Caudate nucleus (tissue), 63 donors: ENCODE measurements at places on chromosomes 1 and 21.
A peak's percentile ranks its signal among the peaks of the same experiment; 100 is the strongest.

DNA sequence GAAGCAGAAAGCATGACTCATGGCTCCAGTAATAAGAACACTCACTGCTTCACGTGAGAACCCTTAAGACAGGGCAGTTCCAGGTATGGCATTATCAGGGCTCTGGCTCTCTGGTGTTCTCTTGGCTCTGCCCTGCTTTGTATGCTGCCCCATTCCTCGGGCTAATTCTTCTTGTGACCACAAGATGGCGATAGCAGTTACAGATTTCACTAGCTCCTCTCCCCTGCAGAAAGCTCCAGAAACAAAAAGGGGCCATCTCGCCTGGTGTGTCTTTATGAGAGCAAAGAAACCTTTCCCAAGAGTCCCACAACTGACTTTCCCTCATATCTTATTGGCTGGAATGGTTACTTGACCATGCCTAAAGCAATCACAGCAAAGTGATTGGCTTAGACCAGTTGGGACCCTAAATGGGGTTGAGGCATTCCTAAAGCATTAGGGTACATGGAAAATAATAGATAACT lies 60.1 kb downstream of the F3 start:
- DNase-seq: peak; percentile 15

- no peak for DNase-seq
Observed at GRCh38 chr1:234925440-234926263, 203.0 kb downstream of the TOMM20 start.

DNA sequence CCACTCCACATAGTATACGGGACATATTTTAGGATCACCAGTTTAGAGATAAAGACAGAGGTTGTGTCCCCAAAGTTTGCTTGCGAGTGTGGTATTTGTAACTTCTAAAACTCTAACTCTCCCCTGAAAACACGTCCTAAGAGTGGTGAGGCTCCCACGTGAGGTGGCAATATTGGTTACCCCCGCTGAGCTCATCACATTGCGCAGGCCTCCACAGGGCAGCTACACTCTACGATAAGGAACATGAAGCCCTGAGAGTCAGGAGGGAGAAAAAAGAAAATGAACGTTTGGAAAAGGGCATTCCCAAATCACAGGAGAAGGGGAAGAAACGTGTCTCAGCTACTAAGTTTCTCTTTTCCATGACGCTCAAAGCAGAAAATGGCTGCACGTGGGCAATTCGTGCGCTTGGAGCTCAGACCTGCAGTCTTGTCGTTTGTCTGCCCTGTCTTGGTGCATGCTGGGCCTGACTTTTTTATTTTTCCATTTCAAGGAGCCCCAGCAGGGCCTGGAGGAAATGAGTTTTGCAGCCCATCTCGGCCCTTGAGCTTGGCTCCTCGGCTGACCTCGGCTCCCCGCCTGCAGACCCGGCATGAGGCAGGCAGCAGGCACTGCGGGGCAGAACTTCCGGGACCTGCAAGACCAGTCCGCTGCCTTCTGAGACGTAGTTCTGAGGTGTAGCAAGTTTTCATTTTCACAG lies 25.7 kb downstream of the ERG start:
- no peak for DNase-seq

GRCh38 chr1:23282957-23283356 lies 61.1 kb downstream of the HNRNPR start:
- DNase-seq: no peak

DNA sequence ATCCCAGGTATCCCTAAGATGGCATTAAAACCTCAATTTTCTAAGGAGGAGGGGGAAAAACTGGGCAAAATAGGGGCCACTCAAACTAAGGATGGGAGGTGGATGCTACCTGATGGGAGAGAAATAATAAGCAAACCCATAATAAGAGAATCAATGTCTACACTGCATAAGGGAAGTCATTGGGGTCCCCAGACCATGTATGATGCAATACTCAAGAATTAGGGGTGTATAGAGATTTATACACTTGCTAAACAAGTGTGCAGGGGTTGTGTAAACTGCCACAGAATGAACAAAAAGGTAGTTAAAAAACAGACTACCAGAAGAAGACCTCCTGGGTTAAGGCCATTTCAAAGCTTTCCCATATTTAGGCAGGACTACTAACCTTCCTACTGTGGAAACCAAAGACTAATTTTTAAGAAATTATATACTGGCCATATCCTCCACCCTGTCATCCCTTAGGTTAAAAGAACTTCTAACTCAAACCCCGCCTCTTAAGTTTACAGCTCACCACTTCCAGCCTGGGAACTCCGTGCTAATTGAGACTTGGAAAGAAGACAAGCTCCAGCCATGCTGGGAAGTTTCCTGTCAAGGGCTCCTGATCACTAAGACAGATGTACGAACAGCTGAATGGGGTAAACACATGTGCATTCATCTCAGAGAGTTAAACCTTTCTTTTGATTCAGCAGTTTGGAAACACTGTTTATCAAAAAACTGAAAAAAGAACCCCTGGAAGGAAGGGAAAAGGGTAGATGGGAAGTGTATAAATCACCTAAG lies 64.4 kb upstream of the TLR5 start:
- DNase-seq: no peak

GRCh38 chr21:30620080-30620479 lies 347 bp upstream of the KRTAP20-4 start:
- no peak for DNase-seq

GRCh38 chr1:189764391-189765320 lies 713.0 kb downstream of the BRINP3 start:
- no peak for DNase-seq

DNA sequence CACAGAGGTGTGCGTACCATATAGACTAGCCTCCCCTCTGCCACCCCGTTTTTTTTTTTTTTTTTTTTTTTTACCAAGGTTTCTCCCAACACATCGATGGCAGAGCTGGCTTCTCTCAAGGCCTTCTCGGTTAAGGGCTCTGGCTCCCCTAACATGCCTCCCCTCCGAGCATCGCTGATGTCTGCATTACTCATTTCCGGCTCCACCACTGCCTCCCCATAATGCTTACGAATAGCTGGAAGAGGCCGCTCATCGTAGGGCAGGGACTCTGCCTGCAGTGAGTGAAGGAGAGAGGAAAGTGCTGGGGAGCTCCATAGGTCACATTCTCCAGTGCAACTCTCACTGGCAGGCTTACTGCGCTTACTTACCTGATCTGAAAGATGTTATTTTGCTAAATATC lies 20.6 kb downstream of the CEP104 start:
- DNase-seq: no peak

- DNase-seq: no peak
Observed at GRCh38 chr1:60034999-60035398, 38.6 kb downstream of the C1orf87 start.

- DNase-seq: no peak
Observed at GRCh38 chr1:231264642-231265041, 23.6 kb downstream of the GNPAT start.

DNA sequence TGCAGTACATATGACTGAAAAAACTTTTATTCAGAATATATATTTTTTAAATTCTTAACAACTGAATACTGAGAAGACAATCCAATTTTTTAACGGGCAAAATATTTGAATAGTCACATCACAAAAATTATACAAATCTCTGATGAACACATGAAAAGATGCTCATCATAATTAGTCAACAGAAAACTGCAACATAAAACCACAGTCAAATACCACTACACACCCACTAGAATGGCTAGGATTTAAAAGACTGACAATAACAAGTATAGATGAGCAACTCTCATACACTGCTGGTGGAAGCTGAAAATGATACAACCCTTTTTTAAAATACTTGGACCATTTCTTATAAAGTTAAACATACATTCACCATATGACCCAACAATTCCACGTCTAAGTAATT lies 87.7 kb upstream of the TNFSF4 start:
- no peak for DNase-seq

GRCh38 chr21:45339421-45340402 lies 52.0 kb upstream of the POFUT2 start:
- no peak for DNase-seq

DNA sequence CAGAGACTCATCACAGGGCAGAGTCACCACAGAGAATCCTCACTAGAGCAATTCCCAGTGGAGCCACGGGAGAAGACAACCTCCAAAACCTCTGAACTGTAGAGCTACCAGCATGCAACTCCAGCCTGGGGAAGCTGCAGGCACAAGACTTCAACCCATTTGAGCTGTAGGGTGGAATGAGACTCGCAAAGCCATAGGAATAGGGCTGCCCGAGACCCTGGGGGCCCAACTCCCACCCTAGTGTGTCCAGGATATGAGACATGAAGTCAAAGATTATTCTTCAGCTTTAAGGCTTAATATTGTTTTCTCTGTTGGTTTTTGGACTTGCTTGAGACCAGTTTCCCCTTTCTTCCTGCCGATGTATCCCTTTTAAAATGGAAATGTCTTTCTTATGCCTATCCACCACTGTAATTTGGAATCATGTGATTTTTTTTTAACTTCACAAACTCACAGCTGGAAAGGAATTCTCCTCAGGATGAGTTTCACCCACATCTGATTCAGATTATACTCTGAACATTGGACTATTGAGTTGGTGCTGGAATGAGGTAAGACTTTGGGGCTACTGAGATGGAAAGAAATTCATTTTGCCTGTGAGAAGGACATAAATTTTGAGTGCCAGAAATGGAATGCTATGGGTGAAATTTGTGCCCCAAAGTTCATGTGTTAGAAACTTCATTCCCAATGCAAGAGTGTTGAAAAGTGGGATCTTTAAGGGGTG lies 59.6 kb upstream of the ST6GALNAC5 start:
- DNase-seq: no peak

GRCh38 chr1:194568610-194569009 lies 1382.2 kb upstream of the B3GALT2 start:
- DNase-seq: no peak

DNA sequence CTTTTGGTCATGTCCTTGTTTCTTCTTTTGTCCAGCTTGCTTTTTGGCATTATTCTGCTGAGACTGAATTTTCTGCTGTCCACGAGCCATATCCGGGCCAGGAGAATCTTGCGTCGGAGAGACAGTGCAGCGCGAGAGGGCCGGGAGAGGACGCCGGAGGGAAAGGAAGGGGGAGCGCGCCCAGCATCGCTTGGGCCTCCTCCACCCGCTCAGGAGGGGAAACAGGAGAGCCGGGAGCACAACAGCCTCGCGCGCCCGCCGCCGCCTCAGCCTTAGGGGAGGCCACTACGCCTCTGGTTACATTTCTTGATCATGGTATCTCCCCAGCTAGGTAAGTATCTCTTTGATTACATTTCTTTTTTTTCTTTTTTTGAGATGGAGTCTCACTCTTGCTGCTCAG lies 7.4 kb upstream of the DEGS1 start:
- DNase-seq: peak; percentile 14

- no peak for DNase-seq
Observed at GRCh38 chr1:15391366-15391765, 18.3 kb upstream of the EFHD2 start.

GRCh38 chr1:76951153-76951552 lies 83.9 kb downstream of the ST6GALNAC5 start:
- no peak for DNase-seq

- DNase-seq: no peak
Observed at GRCh38 chr1:35864813-35865212, 18.2 kb upstream of the AGO1 start.

DNA sequence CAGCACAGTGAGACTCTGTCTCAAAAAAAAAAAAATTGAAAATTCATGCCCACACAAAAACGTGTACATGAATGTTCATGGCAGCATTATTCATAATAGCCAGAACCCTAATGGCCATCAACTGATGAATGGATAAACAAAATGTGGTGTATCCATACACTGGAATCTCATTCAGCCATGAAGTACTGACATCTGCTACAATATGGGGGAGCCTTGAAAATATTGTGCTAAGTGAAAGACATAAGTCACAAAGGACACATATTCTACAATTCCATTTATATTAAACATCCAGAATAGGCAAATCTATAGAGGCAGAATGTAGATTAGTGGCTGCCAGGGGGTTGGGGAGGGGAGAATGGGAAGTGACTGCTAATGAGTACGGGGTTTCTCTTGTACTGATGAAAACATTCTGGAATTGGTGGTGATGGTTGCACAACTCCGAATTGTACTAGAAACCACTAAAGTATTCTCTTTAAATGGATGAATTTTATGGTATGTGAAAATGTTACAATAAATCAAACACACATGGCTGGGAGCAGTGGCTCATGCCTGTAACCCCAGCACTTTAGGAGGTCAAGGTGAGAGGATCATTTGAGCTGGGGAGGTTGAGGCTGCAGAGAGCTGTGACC lies 33.0 kb upstream of the KCNN3 start:
- no peak for DNase-seq

DNA sequence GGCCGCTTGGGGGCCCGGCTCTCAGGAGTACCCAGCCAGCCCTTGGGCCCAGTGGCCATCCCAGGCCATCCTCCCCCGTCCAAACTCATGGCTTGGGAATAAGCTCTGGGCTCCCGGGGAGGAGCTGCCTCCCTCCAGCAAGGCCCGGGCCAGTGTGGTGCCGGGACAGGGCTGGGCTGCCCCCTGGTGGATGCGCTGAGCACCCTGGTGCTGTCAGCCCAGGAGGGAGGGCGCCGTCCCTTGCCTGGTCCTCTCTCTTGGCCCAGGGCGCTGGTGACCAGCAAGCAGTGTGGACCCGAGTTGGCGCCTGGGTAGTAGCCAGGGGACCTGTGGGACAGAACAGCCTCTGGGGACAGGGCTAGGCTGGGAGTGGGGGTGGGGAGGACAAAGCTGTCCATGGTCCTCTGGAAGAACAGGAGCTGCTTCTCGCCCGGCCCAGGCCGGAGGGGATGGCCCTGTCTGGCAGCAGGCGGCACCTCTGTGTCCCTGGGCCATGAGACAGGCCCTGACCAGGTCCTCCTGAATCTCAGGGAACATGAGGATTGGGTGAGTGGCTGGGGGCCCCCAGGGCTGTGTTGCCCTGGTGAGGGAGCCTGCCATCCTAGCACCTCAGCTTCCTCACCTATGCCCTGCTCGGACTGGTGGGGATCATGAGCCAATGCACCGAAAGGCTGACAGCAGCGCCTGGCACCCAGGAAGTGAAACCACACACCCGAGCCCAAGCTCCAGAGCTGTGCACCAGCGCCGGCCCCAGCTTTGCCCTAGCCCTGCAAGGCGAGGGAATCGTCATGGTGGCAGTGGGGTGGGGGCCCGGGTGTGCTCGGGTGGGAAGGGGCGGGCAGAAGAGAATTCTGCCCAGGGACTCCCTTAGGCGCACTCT lies 9.4 kb downstream of the MORN1 start:
- DNase-seq: peak; percentile 68

GRCh38 chr1:24275510-24275909 lies 43.6 kb upstream of the GRHL3 start:
- DNase-seq: no peak

DNA sequence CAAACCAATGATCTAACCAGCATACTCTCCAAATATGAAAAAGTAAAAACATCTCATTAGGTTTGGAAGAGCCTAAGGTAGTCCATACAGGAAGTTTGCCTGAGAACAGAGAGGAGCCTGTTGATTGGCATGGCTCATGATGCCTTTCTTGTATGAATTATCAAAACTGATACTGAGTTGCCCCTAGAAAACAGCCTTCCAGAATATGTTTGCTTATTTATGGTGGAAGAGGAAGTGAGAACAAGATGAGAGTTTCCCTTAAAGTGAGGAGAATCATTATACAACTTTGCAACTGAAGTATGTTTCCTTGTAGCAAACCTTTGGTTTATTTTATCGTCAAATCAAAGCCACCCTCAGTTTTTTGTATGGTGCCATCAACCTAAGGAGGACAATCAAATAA lies 23.8 kb upstream of the KIAA1614 start:
- DNase-seq: no peak

- peak; percentile 35 for DNase-seq
Observed at GRCh38 chr1:209590405-209590804, 6.9 kb downstream of the CAMK1G start.
